ENCODE measurements at places on chromosomes 6 and 20.

GRCh38 chr6:139736325-139736906 is 362.0 kb upstream of the CITED2 start:
- no peak for DNase-seq

DNA sequence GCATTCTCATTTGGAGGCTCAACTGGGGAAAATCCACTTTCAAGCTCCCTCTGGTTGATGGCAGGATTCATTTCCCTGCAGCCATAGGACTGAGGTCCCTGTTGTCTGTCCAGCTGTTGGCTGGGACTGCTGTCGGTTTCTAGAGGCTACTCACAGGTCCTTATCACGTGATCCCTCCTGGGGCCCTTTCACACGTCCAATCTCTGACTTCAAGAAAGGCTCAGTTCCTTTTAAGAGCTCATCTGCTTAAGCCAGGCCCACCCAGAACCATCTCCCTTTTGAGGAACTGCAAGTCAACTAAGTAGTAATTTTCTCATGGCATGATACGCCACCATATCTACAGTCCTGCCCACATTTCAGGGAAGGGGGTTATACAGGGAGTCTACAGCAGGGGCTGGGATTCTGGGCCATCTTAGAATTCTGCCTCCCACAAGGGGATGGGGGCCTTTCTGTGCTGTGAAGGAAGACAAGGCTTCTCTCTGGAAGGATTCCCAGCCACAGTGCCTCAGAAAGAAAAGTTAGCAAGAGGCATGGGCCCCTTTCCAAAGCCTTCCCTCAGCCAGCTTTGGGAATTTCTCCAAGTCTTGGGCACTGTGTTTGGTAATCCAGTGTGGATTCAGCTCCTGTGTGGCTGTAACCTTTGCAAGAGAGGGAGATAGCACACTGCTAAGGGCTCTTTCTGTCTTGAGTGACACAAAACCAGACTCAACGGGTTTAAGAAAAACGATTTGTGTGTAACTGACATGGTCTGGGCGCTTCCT is 66.4 kb downstream of the CTCFL start:
- no peak for DNase-seq

GRCh38 chr6:17885889-17886576 is 101.4 kb downstream of the KIF13A start:
- no peak for DNase-seq

DNA sequence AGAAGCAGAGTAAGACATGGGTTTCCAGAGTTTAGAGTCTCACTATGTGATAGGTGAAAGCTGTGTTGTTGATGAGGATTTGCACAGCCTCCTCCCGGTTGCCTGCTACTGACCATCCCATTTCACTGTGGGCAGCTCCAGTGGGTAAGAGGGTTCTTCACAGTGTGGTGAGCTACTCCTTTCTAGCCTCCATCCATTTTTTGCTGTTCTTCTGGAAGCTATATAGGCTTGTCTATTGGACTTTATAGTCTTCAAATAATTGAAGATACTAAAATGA is 13.4 kb downstream of the UST start:
- no peak for DNase-seq

GRCh38 chr20:23407781-23408464 is 13.4 kb downstream of the NAPB start:
- DNase-seq: no peak

- no peak for DNase-seq
Observed at GRCh38 chr6:164826831-164827468, 482.5 kb downstream of the C6orf118 start.

DNA sequence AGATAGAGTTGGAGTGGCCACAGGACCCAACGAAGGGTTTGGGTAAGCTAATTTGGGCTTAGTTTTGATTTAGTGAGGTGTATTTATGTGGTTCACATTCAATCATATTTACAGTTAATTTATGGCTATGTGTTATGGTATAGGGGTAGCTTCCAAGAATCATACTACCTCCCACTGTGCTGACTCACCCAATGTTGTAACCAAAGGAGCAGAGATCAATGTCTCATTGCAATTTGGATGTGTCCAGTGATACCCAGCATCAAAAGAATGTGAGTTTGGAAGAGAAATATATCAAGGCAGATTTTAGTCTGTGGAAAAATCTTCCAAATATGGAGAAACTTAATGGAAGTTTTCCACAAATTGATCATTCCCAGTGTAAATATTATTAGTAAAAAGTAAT is 25.3 kb upstream of the SMIM8 start:
- DNase-seq: no peak

GRCh38 chr6:127026247-127026646 is 92.2 kb upstream of the RSPO3 start:
- no peak for DNase-seq

DNA sequence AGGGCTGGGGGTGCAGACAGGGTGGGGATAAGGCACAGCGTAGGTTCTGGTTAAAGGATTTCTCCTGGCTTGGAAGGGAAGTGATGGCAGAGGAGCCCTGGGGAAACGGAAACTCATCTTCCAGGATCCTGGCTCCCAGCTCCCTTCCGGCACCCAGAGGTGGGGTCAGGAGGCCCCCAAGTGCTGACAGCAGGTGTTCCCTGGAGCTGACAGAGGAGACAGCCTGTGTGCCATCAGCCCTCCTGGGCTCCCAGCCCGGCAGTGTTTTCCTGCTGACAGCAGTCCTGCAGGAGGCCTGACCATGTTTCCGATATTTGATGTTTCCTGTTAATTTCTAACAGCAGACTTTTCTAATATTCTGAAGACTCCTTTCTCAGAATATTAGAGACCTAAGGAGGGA is 277.3 kb downstream of the TAF4 start:
- DNase-seq: no peak

- DNase-seq: no peak
Observed at GRCh38 chr6:64504503-64504902, 868.9 kb downstream of the PHF3 start.

GRCh38 chr6:85460921-85461797 is 11.3 kb downstream of the NT5E start:
- no peak for DNase-seq
